Activated T-helper 9 cell treated with anti-CD3 and anti-CD28 coated beads, Interleukin-2, amount 50 U/mL, for 16 hours (primary cell): ENCODE measurements at places on chromosomes 13 and 19.

GRCh38 chr13:32443111-32443510 lies 15.2 kb upstream of the N4BP2L1 start:
- no peak for DNase-seq

DNA sequence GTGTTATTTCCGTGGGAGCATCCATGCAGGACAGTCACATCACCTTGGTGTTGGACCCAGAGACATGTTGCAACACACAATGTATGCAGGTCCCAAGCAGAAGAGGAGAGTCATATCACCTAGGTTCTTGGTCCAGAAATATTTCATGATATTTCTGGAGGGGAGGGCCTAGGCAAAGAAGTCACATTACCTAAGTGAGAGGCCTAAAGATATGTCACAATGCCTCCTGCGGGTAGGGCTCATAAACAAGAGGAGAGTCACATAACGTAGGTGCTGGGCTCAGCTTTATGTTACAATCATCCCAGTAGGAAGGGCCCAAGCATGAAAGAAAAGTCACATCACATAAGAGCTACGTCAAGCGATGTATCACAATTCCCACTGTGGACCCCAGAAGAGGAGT lies 10.8 kb upstream of the ZNF724 start:
- no peak for DNase-seq

DNA sequence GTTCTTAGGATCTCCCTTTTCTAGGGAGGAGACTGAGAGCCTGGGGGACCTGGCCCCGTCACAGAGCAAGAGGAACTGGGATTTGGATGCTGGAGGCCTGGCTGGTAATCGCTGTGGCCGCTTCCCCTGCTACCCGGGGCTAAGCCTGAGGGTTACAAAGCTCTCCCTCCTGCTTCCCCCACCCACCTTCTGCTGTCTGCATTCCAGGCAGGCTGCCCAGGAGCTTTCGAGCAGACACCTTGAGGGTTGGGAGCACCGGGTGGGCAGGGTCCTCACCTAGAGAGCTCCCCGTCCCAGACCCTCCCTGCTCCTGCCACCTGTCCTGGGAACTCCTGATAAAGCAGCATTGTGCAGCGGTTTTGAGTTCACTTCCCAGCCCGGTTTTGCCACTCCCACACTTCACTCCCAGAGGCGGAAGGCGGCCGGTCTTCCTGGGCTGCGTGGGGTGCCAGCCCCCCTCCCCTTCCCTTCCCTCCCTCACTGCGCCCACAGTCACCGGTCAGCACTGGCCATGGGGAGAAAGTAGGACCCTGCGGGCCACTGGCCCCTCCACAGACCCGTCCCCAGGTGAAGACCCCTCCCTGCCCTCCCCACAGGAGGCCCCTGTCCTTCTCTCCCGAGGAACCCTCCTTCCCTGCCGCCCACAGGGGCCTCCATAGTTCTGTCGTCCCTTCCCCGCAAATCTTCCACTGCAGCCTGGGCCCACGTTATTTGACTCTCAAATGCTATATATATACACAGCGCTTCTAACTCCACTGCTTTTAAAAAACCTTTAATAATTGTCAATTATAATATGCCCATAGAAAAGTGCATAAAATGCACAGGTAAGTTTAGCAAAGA lies 8.1 kb downstream of the PAK4 start:
- no peak for DNase-seq

DNA sequence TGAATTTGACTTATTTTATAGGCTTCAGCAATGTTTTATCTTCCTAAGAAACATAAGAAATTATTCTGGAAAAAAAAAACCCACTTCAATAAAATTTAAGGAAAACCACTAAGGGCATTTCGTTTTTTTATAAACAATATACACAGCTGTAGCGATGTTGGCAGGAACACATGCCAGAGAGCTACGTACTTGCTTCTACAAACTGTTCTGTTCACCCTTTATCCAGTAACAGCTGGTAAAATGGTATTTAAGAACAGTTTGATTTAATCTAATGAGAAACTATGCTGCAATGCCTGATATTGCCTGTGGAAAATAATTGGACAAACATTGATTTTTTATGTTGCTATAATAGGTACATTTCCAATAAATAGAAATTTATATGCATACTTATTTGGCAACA lies 137.2 kb upstream of the DACH1 start:
- DNase-seq = no peak

- no peak for DNase-seq
Measured at GRCh38 chr13:30053939-30054338, 203.5 kb upstream of the UBL3 start.

DNA sequence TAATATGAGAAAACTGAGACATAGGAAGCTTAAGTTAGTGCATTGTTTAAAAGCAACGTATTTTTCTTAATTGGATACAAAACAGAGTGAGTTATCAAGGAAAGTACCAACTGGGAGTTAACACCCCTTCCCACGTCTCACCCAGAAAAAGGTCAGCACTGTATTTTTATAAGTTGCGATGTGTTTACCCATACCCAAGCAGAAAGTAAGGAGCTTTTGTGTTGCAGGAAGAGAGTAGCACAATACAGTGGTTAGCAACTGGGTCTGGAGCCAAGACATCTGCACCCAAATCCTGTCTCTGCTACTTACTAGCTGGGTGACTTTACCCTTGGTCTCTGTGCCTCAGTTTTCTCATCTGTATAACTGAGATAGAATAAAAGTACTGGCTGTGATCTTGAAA lies 34.3 kb downstream of the FAM216B start:
- DNase-seq = no peak

DNA sequence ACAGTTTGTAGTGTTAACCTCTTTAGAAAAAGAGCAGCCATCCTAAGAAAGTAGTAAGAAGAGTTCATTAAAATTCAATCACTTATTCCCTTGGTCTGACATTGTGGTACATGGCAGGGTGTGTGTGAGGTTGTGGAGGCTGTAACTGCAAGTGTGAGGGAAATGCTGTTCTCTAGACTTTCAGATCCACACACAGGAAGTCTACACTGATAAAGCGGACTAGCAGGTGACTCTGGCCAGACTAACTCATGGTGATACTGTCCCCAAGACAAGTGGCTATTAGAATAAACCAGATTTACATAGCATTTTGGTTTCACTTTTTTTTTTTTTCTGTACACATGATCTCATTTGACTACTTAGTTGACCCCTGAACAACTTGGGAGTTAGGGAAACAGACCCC lies 10.0 kb downstream of the MTIF3 start:
- no peak for DNase-seq

GRCh38 chr19:29624489-29625185 lies 18.6 kb downstream of the POP4 start:
- no peak for DNase-seq

DNA sequence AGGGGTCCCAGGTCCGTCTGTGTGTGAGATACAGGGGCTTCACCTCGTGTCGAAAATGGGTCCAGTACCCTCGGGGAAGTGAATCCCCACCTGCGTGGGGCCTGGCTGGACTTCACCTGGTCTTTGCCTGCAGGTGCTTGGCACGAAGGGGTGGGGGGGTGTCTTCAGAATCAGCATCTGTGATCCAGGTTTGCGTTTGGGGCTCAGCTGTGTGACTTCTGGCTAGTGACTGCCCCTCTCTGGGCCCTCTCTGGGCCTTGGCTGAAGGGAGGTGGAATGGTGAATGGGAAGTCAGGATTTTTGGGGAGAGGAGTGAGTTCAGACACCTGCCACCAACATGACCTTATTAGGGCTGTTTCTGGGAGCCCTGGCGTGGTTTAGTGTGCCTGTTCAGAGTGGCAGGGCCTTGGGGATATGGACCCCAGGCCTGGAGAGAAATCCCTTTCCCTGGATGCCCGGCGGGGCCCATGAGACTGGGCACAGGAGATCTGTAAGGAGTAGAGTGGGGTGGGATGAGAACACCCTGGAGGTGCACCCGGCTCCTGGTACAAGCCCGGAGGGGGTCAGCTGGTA lies 2.7 kb downstream of the CELF5 start:
- no peak for DNase-seq

GRCh38 chr13:48249018-48249417 lies 16.0 kb downstream of the ITM2B start:
- DNase-seq = no peak

GRCh38 chr19:44151491-44151890 lies 10.1 kb downstream of the ZNF234 start:
- no peak for DNase-seq
